ENCODE measurements at places on chromosomes 5 and 9. TPM values are rescaled to one million over a fixed set of nuclear protein-coding genes. Genes with fewer than 3 reads are reported as not detected.

- peak; percentile 11 for DNase-seq
These were observed 89.5 kb upstream of the GRIA1 start for GRCh38 chr5:153400931-153401330.

DNA sequence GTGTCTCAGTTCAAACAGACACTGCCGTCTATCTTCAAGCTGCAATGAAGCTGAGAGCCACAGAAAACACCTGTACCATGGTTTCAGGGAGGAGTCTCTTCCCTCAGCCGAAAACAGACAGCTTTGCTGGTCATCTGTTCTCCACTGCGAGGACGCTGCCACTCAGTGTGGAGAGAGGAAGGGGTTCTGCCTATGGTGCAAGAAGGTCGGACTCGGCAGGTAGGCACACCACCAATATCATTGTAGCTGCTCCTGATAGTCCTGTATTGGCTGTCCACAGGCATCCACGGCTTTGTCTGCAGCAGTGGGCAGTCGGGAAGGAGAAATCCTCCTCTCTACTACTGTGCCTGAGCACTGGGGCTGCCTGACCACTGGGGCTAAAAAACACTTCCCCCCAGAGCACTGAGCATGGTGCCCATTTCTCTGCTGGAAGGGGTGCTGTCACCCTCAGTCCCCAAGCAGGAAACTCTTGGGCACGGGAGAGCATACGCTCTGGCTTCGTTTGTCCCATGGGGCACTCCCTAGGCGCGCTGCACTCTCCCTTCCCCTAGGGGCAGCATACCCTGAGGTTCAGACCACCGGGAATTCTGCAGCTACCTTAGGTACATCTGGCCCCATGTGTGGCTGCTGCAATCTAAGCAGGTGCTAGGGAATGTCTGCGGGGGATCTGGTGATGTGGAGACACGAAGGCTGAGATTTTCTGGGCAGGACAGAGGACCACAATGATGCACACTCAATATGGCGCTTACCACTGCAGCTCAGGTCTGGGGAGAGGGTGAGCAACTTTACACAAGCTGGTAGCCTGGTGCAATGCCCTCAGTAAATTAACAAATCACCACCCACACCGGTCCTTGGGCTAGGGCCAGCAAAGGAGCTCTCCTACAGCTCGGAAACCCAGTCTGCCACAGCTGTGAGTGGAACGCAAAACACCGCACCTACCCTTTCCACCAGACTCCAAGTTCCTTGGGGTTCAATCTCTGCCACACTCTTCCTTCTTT, 880.9 kb upstream of the SEMA6A start:
- DNase-seq: no peak

DNA sequence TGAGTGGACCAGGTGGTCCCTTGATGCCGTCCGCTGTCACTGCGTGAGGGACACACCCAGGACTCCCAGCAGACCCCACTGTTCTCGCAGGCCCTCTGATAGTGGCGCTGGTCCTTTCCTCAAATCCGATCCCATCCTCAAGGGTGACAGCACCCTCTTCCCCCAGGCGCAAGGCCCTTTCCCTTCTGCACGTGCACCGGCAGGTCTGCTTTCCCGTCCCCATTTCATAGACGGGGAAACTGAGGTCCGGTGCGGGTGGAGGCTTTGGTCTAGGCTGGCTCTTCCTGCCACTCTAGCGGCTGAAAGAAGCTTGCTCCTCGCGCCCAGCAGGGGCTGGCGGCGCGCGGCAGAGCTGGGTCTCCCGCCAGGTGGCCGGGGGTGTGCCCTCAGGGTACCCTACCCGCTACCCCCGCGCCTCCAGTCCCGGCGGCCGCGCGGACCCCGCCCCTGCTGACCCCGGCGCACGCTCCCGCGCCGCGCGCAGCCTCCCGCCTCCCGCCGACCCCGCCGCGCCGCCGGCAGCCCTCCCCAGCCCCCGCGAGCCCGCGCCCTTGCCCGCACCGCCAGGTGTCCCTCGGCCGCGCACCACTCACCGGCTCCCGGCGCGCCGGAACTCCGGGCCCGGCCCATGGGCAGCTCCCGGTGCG, 453 bp downstream of the RASGEF1C start:
- DNase-seq: no peak

- DNase-seq: peak; percentile 71
These were observed 425.3 kb downstream of the CSNK1G3 start for GRCh38 chr5:123937230-123937629.

GRCh38 chr5:175124251-175124813, 319.6 kb downstream of the DRD1 start:
- DNase-seq: peak; percentile 50

DNA sequence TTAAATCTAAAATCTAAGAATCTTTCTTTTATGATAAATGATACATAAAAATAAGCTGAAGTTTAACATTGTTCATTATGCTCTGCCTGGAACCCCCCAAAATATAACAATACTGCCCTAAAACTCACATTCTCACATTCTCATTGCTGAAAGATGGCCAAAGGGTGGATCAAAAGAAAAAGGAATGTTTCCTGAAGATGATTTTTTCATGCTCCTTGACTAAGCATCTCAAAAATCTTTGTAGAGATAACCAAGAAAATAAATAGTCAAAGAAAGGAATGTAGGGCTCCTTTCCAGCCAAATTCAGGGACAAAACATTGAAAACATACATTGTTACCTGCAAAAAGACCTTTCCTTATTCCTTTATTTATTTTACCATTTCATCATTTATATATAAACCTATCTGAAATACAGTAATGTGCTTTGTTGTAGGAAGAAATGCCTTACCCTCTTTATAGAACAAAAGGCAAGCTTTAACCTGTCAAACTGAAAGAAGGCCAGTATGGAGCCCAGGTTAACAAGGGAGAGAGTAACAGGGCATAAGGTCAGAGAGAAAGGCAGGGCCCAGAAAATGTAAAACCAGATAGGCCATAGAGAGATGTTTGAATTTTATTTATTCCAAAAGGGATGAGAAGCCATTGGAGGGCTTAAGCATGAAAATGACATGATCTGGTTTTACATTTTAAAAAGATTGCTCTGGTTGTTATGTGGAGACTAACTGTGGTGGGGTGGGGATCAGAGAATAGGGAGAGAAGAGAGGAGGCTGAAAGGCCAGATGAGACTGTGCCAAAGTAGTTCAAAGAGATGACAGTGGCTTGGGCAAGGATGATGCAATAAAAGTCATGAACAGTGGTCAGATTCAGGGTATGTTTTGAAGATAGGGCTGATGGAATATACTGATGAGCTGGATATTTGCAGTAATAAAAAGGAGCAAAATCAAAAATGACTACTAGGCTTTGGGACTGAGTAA, 37.3 kb upstream of the CDK5RAP2 start:
- peak; percentile 27 for DNase-seq

DNA sequence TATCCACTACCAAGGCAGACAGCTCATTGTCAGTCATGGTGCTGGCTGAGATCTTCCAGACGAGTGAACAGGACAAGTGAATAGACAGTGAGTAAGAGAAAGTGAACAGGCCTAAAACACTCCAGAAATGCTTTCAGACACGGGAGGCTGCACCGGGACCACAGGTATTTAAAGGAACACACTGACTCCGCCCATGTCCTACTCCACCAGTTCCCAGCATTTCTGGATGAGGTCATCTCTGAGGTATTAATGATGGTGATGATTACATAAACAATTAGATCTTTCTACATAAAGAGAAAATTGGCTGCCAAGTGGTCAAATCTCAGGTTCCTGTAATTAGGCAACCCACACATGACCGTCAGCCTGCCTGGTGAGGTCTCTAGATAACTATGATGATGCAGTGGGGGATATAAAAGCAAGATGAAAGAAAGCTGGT, at the start of gene ACTBL2:
Gene ACTBL2 (minus strand): TSS at position 141 of the 436 bp plus-strand sequence. CDS start 104 bp downstream, at position 37.
- DNase-seq: peak; percentile 98

GRCh38 chr9:133421615-133422542, at the start of gene ADAMTS13:
Gene ADAMTS13, plus strand, starts transcription at chr9:133422367. Its CDS starts 77 bp downstream, at chr9:133422444.
- DNase-seq: peak; percentile 27

DNA sequence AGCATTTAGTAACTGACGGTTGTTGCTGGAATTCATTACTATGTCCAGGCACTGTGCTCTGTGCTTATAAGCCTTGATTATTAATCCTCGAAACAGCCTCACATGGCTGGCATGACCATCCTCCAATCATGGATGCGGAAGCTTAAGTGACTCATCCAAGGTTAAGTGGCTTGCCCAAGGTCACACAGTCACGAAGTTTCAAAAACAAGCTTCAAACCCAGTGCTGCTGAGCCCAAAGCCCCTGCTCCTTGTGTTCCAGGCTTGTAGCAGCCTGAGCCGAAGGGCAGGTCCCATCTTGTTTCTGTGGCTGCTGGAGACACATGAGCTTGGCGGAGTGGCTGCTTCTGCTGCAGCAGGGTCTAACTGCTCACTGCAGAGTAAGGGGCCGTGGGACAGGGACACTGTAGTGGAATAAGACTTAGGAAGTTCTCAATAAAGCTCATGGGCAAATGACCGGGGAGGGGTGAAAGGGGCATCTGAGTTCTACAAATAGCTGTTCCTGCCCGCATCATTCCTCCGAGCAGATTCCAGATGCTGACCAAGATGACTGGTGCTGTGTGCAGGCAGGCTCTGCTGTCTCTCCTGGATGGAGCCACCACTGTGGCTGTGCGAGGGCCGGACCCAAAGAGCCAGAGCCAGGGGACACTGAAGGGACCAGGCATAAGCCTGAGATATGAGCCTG, 32.4 kb downstream of the WHRN start:
- no peak for DNase-seq

GRCh38 chr5:1139331-1140170, 27.7 kb upstream of the SLC12A7 start:
- peak; percentile 47 for DNase-seq

DNA sequence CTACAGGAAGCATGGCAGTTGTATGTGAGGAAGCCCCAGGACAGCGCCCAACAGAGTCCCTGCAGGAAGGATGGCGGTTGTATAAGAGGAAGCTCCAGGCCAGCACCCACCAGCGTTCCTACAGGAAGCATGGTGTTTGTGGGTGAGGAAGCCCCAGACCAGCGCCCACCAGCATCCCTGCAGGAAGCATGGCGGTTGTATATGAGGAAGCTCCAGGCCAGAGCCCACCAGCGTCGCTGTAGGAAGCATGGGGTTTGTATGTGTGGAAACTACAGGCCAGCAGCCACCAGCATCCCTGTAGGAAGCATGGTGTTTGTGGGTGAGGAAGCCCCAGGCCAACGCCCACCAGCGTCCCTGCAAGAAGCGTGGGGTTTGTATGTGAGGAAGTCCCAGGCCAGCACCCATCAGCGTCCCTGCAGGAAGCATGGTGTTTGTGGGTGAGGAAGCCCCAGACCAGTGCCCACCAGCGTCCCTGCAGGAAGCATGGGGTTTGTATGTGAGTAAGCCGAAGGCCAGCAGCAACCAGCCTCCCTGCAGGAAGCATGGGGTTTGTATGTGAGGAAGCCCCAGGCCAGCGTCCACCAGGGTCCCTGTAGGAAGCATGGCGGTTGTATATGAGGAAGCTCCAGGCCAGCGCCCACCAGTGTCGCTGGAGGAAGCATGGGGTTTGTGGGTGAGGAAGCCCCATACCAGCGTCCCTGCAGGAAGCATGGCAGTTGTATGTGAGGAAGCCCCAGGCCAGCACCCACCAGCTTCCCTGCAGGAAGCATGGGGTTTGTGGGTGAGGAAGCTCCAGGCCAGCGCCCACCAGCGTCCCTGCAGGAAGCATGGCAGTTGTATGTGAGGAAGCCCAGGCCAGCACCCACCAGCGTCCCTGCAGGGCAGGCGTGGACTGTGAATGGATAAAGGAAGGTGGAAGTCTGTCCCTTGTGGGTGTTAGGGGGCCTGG, 79.0 kb downstream of the DAP start:
- no peak for DNase-seq

Gene PHF24
- not detected for total RNA-seq

Gene ZER1
- 30.1 TPM for total RNA-seq

Gene DMRT3
- not detected for total RNA-seq

Gene SUSD1
- total RNA-seq: 16.4 TPM

Gene FOXD4
- total RNA-seq: 0.05 TPM

Gene MYMK
- total RNA-seq: not detected

Gene CSF2
- total RNA-seq: 16.8 TPM

Gene TMEM215
- not detected for total RNA-seq

Gene IFNA1
- total RNA-seq: not detected

Gene OLFM1
- total RNA-seq: not detected

Gene PITX1
- 4.6 TPM for total RNA-seq

Measured in M059J (cell line).